ENCODE measurements at places on chromosomes 12 and 14.

DNA sequence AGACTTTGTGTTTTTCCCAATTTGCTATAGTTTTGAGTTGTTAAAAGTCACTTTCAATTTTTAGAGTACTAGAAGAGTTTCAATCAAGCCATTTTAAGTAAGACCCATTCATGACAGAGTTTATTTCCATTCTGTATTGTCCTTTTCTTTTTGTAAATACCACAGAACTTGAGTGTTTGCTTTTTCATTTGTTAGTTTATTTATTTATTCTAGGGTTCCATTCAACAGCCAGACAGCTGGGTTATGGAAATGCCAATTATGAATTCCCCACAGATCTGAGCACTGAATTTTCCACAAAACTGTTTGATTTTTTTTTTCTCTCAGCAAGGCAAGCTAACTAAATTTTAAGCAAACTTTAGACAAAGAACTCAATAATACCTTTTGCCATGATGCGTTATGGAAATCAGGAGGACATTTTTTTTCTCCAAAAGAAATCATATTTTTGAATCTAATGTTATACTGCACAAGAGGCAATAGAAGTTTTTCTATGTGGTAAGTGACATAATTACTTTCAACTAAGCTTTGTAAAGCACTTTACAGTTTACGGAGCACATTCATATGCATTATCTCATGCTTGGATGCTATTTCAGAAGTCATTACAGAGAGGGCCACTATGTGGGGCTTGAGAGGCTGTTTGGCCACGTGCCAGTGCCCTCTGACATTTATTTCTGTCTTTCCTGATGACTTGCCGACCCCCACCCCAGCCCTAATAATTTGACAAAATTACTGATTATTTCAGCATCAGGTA lies 181.5 kb downstream of the VRK1 start:
- DNase-seq: no peak
- no peak overlapping the region for H3K27ac ChIP-seq
- no peaks in the 10 kb centered on the region for H3K4me1 ChIP-seq
- peaks cover 10% of the 10 kb centered on the region for H3K27me3 ChIP-seq

- no peaks in the 10 kb centered on the region for H3K4me1 ChIP-seq
- H3K27ac ChIP-seq: no peak overlapping the region
- no peaks in the 10 kb centered on the region for H3K27me3 ChIP-seq
Measured at GRCh38 chr12:5384015-5384414, 47.9 kb upstream of the NTF3 start.

GRCh38 chr14:59251811-59252771 lies 63.6 kb downstream of the DAAM1 start:
- no peak overlapping the region for H3K27ac ChIP-seq
- H3K27me3 ChIP-seq: no peaks in the 10 kb centered on the region
- no peak overlapping the region for H3K4me3 ChIP-seq
- no peaks in the 10 kb centered on the region for H3K4me1 ChIP-seq
- no peaks in the 10 kb centered on the region for H3K36me3 ChIP-seq

GRCh38 chr14:46582826-46583225 lies 68.8 kb downstream of the RPL10L start:
- no peaks in the 10 kb centered on the region for H3K27me3 ChIP-seq
- no peak overlapping the region for H3K4me3 ChIP-seq
- no peak for DNase-seq
- no peak overlapping the region for H3K27ac ChIP-seq

DNA sequence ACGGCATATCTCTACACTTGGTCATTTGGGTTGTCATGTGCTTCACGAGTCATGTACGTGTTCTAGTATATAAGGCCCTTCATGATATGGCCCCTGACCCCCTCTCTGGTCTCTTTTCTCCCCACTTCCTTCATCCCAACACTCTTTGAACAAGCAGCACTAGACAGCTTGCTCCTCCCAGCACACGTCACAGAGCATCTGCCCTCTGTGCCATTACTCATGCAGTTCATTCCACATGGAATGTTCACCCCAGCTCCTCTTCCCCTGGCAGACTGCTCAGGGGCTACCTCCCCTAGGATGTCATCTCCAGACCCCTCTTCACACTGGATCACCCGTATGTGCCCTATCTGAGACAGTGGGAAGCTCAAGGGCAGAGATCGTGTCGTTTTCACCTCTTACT lies 14.1 kb upstream of the LRP1-AS start:
- DNase-seq: no peak
- H3K27ac ChIP-seq: no peak overlapping the region
- H3K27me3 ChIP-seq: peaks cover 6% of the 10 kb centered on the region

- no peaks in the 10 kb centered on the region for H3K27me3 ChIP-seq
- no peak overlapping the region for H3K4me3 ChIP-seq
- H3K36me3 ChIP-seq: no peaks in the 10 kb centered on the region
- no peaks in the 10 kb centered on the region for H3K4me1 ChIP-seq
- H3K27ac ChIP-seq: no peak overlapping the region
- no peak for DNase-seq
Measured at GRCh38 chr12:82793751-82794281, 107.1 kb downstream of the TMTC2 start.

DNA sequence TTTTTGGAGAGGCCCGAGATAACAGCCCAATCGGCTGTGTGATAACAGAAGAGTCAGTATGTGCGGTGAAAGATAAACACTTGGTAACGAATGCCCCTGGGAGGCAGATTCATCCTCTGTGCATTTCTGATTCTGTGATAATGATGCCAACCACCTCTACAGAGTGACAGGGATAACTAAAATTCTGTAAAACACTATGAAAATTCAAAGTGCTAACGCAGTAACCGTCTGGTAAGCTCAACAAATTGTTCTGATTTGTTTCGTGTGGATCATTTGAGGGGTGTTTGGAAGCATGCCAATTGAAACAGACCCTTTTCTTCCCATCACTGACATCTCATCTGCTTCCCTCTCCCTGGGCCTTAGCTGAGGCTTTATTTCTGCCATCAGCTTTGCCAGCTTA lies 76.3 kb downstream of the ESR2 start:
- H3K27me3 ChIP-seq: no peaks in the 10 kb centered on the region
- H3K36me3 ChIP-seq: peaks cover 14% of the 10 kb centered on the region
- H3K27ac ChIP-seq: no peak overlapping the region
- DNase-seq: no peak
- no peaks in the 10 kb centered on the region for H3K4me1 ChIP-seq

DNA sequence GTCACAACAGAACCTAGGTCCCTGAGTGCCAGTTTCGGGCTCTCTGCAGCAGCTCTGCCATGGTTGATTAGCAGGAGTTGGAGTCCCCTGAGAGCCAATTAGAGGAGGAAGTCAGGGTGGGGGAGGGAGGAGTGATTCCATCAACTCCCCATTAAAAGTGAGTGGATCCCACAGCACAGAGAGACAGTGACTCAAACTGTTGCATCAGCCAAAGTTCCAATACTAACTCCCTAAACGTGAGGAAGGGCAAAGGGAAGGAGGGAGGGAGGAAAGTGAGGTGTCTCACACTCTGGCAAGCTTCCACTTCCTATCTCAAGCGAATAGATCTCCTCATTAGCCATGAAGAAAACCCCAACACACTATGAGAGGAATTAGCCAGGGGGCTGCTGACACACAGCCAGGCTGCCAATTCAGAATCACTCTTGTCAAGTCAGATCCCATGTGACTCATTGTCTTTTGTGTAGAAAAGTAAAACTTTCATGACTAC lies 23.6 kb downstream of the OR11H4 start:
- DNase-seq: no peak
- no peaks in the 10 kb centered on the region for H3K36me3 ChIP-seq
- H3K27me3 ChIP-seq: no peaks in the 10 kb centered on the region

DNA sequence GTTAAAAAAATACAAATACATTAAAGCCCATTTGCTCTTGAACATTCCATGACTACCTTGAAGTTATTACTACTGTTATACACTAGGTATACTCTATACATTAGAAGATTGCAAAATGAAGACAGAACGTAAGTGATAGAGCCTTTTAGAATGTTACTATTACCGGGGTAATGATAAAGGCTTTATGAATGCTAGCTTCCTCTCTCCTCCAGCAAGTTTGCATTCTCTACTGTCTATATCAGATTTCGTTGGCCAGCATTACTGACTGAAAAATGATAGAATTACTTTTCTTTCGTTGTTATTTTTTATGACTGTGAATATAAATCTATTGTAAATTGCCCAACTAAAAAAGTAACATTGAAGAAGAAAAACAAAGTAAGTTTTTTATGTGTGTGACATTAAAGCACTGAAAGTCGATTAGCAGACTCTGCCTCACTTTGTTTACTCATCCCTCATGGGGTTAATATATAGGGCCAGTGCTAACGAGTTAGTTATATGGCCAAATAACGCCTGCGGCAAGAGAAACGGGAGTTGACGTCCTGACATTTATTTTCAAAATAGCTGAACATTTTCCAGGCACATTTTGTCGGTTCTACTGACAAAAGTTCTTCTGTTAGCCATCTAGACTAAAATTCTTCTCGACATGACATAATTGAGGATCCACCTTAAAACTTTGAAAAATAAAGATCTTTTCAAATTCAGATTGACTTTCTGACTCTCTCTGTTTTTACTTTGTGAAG lies 163.8 kb upstream of the KITLG start:
- H3K4me3 ChIP-seq: no peak overlapping the region
- DNase-seq: no peak
- no peak overlapping the region for H3K27ac ChIP-seq
- H3K36me3 ChIP-seq: no peaks in the 10 kb centered on the region
- no peaks in the 10 kb centered on the region for H3K27me3 ChIP-seq
- no peaks in the 10 kb centered on the region for H3K4me1 ChIP-seq

DNA sequence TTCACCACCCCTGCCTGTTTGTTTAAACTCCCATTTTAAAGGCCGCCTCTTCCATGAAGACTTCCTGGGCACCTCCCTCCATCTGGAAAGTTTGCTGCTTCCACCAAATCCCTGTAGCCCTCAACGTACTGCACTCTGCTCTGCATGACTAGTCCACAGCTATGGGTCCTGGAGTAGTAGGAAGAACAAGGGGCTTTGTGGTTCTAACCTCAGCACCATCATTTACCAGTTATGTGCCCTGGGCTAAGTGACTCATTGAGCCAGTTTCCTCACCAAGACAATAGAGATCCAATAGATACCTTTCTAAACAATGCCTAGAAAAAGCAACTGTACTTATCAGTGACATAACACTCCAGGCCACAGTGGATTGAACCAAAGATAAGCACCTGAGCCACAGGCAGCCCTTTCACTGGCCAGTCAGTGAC lies 8.5 kb upstream of the LTBP2 start:
- no peaks in the 10 kb centered on the region for H3K36me3 ChIP-seq
- H3K4me1 ChIP-seq: peaks cover 65% of the 10 kb centered on the region
- peaks cover 7% of the 10 kb centered on the region for H3K27me3 ChIP-seq
- no peak for DNase-seq
- no peak overlapping the region for H3K27ac ChIP-seq
- no peak overlapping the region for H3K4me3 ChIP-seq

GRCh38 chr12:49404956-49405355 lies 37.7 kb downstream of the SPATS2 start:
- no peak overlapping the region for H3K4me3 ChIP-seq
- no peak for DNase-seq
- H3K27ac ChIP-seq: no peak overlapping the region
- no peaks in the 10 kb centered on the region for H3K27me3 ChIP-seq

- no peaks in the 10 kb centered on the region for H3K36me3 ChIP-seq
- peaks cover 83% of the 10 kb centered on the region for H3K27me3 ChIP-seq
- DNase-seq: no peak
- no peaks in the 10 kb centered on the region for H3K4me1 ChIP-seq
- H3K27ac ChIP-seq: no peak overlapping the region
- no peak overlapping the region for H3K4me3 ChIP-seq
Measured at GRCh38 chr12:114400925-114401324, 5.0 kb downstream of the TBX5 start.

GRCh38 chr12:129196927-129197326 lies 343.6 kb downstream of the GLT1D1 start:
- DNase-seq: no peak
- no peak overlapping the region for H3K4me3 ChIP-seq
- no peaks in the 10 kb centered on the region for H3K27me3 ChIP-seq
- H3K4me1 ChIP-seq: no peaks in the 10 kb centered on the region

DNA sequence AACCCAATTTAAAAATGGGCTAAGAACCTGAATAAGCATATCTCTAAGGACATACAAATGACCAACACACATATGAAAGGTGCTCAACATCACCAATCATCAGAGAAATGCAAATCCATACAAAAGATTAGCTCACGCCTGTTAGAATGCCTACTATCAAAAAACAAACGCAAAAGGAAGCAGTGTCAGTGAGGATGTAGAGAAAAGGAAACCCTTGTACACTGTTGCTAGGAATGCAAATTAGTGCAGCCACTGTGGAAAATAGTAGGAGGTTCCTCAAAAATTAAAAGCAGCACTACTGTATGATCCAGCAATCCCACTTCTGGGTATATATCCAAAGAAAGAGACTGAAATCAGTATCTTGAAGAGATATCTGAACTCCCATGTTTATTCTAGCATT lies 133.0 kb downstream of the CPNE8 start:
- no peak overlapping the region for H3K27ac ChIP-seq
- H3K4me3 ChIP-seq: no peak overlapping the region
- no peak for DNase-seq
- H3K4me1 ChIP-seq: no peaks in the 10 kb centered on the region
- H3K36me3 ChIP-seq: no peaks in the 10 kb centered on the region

GRCh38 chr14:31703056-31703455 lies 141.9 kb downstream of the NUBPL start:
- H3K27me3 ChIP-seq: no peaks in the 10 kb centered on the region
- no peak for DNase-seq
- H3K36me3 ChIP-seq: peaks cover 6% of the 10 kb centered on the region

DNA sequence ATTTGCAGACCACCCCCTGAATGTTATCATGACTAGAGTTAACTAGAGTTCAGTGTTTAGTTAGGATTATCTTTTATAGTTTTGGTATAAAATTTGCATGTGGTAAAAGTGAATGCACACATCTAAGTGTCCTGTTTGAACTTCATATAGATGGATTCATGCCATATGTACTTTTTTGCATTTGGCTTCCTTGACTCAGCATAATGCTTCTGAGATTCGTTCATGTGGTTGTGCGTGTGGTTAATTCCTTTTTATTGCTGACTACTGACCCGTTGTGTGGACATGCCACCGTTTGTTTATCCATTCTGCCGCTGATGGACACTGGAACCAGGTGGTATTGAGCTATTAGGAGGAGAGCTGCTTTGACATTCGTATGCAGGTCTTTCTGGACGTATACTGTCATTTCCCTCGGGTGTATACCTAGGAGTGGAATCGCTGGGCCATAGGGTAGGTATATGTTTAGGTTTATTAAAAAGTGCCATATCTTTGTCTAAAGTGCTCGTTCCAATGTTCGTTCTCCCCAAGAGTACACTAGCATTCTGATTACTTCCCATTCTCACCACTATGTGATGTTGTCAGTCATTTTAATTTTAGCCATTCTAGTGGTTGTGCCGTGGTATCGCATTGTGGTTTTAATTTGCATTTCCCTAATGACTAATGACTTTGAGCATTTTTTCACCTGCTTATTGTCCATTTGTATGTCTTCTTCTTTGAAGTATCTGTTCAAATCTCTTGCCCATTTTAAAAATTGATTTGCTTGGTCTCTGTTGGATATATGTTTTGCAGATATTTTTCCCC lies 37.7 kb downstream of the RIN3 start:
- DNase-seq: no peak
- no peaks in the 10 kb centered on the region for H3K36me3 ChIP-seq
- peaks cover 58% of the 10 kb centered on the region for H3K4me1 ChIP-seq
- no peak overlapping the region for H3K27ac ChIP-seq
- no peak overlapping the region for H3K4me3 ChIP-seq
